ENCODE measurements at places on chromosomes 16 and 17.

- DNase-seq: no peak
These were observed 1251.2 kb upstream of the CDH8 start for GRCh38 chr16:63287401-63287800.

GRCh38 chr17:40548982-40549685 lies 16.1 kb downstream of the CCR7 start:
- peak; percentile 96 for DNase-seq

GRCh38 chr16:11851294-11852091 lies at the start of gene RSL1D1:
TSS of gene RSL1D1 (minus strand) at chr16:11851542. CDS start at chr16:11851512, 30 bp downstream.
- peak; percentile 86 for DNase-seq

GRCh38 chr17:76868669-76869495 lies 678 bp downstream of the MGAT5B start:
- no peak for DNase-seq

- peak; percentile 65 for DNase-seq
These were observed 30.1 kb downstream of the VAC14 start for GRCh38 chr16:70770626-70771552.

DNA sequence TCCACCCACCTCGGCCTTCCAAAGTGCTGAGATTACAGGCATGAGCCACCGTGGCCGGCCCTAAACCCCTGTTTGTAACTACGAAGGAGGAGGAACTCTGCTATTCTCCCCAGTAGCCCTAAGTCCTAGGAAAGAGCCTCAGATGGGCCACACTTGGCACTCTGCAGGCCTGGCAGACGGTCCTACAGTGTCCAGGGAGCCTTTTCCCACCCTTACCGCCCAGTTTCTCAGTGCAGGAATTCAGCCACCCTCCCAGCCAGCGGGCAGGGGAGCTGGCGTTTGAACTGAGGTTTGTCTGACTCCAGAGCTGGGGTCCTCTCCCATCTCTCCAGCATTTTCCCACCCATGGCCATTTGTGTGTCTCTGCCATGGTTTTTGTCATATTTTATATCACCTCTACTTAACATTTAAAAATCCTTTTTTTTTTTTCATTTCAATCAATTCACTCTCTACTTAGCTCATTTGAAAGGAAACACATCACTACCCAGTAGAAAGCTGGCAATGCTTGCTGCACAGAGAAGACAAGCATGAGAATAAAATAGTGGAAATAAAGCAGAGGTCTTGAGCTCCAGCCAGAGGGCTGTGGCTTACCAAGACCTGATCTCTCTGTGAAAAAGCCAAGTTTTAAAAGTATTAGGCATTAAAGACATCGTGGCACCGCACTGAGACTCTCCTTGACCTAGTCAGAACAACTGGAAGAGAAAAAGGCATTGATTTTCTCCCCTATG lies 34.9 kb downstream of the BCO1 start:
- peak; percentile 76 for DNase-seq

- no peak for DNase-seq
These were observed 63.6 kb upstream of the KIFC3 start for GRCh38 chr16:57865746-57866528.

DNA sequence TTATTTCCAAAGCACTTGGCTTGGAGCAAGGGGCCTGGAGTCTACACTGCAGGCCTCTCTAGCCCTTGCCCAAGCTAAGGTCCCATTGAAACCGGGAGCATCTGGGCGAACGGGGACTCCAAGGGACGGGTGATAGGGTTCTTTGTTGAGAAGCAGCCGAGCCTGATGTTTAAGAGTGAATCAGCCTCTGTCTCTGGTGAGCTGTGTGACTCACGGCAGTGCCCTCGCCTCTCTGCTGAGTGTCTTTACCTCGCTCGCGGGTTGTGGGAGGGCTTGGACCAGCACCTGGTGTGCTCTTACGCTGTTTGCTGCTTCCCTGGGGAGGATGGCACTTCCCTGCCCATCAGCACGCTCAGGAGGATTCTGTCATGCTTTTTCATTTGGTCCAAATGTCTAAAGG lies 1.3 kb downstream of the HGS start:
- peak; percentile 68 for DNase-seq

- peak; percentile 54 for DNase-seq
These were observed 20.9 kb downstream of the COIL start for GRCh38 chr17:56939869-56940484.

DNA sequence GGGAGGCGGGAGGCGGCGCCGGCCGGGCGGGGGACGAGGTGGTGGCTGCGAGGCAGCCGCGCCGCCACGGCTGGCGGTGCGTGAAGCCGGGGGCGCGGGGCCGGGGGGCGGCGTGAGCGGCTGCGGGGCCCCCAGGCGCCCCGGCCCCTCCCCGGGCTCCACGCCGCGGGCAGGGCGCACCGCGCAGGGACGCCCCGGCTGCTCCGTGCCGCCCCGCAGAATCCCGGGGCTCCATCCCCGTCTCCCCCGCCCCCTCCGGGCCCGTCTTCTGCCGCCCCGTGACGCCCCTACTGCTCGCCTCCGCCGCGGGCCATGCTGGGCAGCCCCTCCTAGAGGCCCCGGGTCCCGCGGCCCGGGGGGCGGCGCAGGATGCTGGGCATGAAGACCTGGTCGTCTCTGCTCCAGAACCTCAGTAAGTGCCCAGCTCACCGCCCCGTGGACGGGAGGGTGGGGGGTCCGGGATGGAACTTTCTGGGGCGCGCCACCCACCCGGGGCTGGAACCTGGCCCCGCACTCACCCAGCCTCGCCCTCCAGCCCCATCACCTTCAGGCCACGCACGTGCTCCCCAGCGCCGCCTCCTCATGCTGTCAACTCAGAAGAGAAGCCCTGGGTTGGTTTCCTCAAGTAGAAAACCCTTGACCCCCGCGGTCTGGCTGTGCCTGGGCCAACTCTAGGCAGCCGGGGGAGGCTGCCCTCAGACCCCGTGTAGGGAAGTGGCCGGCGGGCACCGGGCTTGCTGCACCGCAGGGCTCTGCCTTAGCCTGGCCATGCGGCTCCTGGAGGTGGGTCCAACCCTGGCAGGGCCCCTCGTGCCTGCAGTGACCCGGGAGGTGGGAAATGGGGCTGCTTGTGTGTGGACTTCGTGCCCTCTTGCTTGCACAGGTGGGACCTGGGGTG lies 150.2 kb upstream of the GSE1 start:
- peak; percentile 34 for DNase-seq

DNA sequence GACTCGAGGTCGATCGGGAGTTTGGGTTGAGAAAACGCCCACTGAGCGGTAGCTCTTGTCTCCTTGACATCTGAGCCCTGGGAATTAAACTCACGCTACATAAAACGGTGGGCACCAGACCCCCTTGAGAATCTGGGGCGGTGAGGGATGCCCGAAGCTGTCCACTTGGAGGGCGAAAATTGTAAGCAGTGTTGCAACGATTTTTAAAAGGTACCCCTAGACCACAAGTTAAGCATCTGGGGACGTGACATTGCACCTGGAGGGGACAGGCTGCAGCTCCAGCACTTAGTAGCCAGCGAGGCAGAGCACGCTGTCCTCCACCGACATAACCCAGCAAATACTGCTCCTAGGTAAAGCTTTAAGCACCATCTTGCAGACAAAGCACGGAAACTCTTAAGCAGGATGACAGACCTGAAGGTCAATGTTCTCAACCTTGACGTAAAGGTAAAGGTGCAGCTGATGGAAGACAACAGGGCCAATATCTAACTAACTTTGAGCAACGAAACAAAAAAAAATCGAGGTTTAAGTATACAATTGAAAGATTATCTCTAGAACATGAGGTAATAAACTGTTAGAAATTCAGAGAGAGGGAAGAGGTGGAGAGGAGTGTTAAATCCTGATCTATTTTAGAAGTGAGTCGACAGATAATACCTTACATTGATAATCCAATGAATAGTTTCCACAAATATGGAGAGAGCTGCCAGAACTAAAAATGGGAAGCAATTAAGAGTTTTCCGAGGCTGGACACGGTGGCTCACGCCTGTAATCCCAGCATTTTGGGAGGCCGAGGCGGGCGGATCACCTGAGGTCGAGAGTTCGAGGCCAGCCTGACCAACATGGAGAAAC lies 921 bp upstream of the CDR2 start:
- no peak for DNase-seq

GRCh38 chr17:47966079-47966519 lies 4.8 kb upstream of the CDK5RAP3 start:
- peak; percentile 68 for DNase-seq

DNA sequence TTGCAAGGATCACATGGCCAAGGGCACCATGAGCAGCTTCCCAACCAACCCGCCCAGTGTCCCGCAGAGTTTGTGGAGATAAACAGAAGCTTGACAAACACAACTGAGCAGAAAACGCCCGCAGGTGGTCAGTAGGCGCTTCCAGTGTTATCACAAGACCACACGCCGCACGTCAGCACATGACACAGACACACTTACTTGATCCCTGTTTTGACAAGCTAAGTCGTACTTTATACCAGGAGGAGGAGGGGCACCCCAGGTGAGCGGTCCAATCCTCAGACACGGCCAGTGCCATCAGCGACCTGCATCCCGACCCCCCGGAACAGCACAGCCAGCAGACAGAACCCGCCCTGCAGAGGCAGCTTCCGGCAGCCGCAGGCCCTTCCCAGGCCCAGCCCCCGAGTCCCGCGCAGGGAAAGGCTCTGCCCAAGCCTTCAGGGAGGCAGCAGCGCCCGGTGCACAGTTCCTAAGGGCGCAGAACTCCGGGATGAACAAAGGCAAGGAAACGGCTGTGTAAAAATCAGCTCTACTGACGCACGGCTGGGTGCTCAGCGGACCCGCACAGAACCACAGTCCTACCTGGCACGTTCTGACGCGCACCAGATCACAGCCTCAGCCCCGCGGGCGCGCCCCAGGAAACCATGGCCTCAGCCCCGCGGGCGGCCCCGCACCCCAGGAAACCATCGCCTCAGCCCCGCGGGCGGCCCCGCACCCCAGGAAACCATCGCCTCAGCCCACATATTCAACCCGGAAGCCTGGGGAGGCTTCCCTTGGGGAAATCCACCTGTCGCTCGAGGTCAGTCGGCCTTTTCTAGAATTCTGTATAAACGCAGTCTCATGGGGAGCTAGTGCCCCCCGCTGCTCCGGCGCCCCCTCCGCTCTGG lies 27.8 kb downstream of the AXIN1 start:
- DNase-seq: peak; percentile 19
